ENCODE measurements at places on chromosomes 16 and 17. TPM values are rescaled to one million over a fixed set of nuclear protein-coding genes. Genes with fewer than 3 reads are reported as not detected.

- no peaks in the 10 kb centered on the region for H3K27me3 ChIP-seq
- H3K27ac ChIP-seq = peak overlapping the region; percentile 1
- H3K36me3 ChIP-seq = no peaks in the 10 kb centered on the region
- no peak overlapping the region for H3K4me3 ChIP-seq
- H3K4me1 ChIP-seq = peaks cover 52% of the 10 kb centered on the region
- no peak for DNase-seq
Measured at GRCh38 chr17:8789743-8790142, 9.4 kb downstream of the MFSD6L start.

- H3K4me1 ChIP-seq = no peaks in the 10 kb centered on the region
- no peak overlapping the region for H3K27ac ChIP-seq
- DNase-seq = no peak
- H3K36me3 ChIP-seq = no peaks in the 10 kb centered on the region
Measured at GRCh38 chr17:76912421-76913164, 44.4 kb downstream of the MGAT5B start.

- no peaks in the 10 kb centered on the region for H3K27me3 ChIP-seq
- H3K4me1 ChIP-seq = peaks cover 78% of the 10 kb centered on the region
- H3K36me3 ChIP-seq = peaks cover 18% of the 10 kb centered on the region
- H3K27ac ChIP-seq = peak overlapping the region; percentile 98
- peak overlapping the region; percentile 100 for H3K4me3 ChIP-seq
Measured at GRCh38 chr17:58330997-58331814, 2.6 kb upstream of the TSPOAP1 start.

DNA sequence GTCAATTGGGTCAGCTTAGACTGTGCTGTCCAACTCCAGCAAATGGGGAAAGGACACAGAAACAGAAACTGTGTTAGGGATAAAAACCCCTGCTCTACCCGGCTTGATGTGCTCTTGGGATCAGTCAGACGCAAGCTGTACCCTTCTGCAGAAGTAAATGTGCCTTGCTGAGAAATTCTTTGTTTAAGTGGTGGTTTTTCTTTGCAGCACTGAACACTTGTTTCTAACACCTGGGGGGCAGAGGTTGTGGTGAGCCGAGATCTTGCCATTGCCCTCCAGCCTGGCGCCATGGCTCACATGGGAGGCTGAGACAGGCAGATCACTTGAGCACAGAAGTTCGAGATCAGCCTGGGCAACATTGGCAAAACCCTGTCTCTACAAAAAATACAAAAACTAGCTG, 18.5 kb upstream of the ARL4D start:
- H3K36me3 ChIP-seq = no peaks in the 10 kb centered on the region
- DNase-seq = no peak
- peaks cover 5% of the 10 kb centered on the region for H3K4me1 ChIP-seq
- no peak overlapping the region for H3K27ac ChIP-seq
- H3K4me3 ChIP-seq = no peak overlapping the region
- H3K27me3 ChIP-seq = no peaks in the 10 kb centered on the region

- no peak overlapping the region for H3K27ac ChIP-seq
- no peaks in the 10 kb centered on the region for H3K27me3 ChIP-seq
- H3K4me3 ChIP-seq = no peak overlapping the region
- no peaks in the 10 kb centered on the region for H3K4me1 ChIP-seq
- no peak for DNase-seq
- H3K36me3 ChIP-seq = no peaks in the 10 kb centered on the region
Measured at GRCh38 chr17:30207655-30208054, 27.8 kb downstream of the SLC6A4 start.

DNA sequence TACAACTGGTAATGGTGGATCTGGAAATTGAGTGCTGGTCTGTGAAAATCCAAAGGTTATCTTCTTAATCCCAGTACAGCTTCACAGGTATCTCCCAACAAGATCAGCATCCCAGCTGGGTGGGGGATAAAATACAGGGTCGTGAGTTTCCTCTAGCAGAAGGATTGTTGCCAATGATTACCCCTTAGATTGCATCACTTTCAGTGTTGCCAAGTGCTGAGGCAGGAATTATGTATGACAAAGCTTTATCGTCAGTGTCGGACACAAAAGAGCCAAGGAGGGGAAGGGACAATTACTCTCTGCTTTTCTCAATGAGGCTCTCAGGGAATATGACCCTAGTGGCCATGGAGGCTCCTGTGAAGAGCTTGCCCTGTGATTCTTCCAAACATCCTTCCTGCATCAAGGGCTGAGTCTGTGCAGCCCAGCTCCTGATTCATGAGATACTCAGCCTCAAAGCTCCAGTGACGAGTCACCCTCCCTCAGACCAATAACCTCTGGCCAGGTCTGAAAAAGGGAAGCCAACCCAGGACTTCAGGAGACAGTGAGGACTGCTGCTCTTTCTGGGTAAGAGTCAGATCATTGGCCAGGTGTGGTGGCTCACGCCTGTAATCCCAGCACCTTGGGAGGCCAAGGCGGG, 15.0 kb downstream of the OR1F1 start:
- peak; percentile 21 for DNase-seq
- no peaks in the 10 kb centered on the region for H3K36me3 ChIP-seq
- no peak overlapping the region for H3K4me3 ChIP-seq
- no peak overlapping the region for H3K27ac ChIP-seq
- no peaks in the 10 kb centered on the region for H3K4me1 ChIP-seq

TP53TG3C gene
- not detected for polyA plus RNA-seq

All from CD14-positive monocyte (primary cell).